Left ventricle myocardium superior (tissue), 1 donor: ENCODE measurements at places on chromosomes 7 and 10. TPM values are rescaled to one million over a fixed set of nuclear protein-coding genes. Genes with fewer than 3 reads are reported as not detected.

- DNase-seq, result no peak
Measured at GRCh38 chr10:46311501-46311951, 24.7 kb downstream of the ANTXRL start.

GRCh38 chr10:121511460-121511859, 86.8 kb downstream of the FGFR2 start:
- no peak for DNase-seq

GRCh38 chr10:62778125-62778524, 26.4 kb upstream of the ADO start:
- no peak for DNase-seq

DNA sequence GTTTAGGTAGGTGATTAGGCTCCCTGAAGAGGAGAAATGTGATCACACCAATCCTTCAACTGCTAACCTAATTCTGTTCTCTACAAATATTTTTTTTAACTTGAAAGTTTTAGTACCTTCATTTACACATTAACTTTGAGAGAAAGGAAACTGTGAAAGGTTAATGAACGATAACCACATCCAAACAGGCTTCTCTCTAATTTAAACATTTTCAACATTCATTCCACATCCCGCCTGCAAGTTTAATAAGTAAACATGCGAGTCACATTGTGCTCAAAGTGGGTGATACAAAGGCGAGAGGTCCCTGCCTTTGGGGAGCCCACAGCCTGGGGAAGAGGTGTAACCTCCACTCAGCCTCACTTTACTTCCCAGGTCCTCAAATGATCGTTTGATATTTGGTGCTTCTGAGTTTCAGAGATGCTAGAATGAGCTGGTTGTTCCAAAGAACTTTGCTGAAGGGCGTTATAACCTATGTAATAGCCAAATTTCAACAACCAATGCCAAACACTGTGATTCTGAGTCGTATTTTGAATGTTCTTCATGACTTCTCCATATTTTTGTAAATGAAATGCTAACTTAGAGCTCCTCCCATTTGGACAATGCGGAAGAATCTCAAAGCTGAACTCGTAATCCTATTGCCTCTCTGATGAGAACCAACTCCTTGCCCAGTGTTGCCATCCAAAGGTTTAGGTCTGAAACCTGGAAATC, 47.5 kb downstream of the DENND2A start:
- no peak for DNase-seq

DNA sequence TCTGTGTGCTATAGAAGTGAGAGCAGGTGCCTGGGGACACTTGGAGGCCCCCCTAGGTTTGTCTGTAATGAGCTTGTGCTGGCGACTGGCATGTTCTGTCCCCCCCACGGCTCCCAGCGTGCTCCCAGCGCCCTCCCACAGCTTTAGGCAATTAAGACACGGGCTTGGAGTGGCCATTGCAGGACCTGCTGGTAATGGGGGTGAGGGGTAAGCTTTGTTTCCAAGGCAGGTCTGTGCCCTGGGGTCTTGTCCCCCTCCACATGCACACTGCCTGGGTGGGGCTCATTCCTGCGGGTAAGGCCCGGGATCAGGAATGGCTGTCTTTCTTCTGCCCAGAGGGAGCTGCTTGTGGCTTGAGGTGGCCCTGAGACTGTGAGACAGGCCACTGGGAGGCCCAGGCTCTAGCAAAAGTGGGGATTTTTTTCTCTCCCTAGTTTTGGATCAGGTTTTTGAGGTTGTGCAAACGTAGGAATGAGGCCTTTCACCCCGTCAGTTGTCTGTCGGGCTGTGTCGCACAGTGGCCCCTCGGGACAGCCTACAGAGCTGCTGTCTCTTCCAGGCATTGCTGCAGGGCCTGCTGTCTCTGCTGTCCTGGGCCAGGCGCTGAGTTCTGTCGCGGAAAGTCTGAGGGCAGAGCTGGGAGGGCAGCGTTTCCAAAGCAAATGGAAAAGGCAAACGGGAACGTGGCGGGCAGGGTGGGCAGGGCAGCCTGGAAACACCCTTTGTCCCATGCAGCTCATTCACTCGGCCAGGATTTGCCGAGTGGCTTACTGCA, 107.4 kb downstream of the LHPP start:
- no peak for DNase-seq

GRCh38 chr10:110045772-110046171, 38.0 kb downstream of the ADD3 start:
- no peak for DNase-seq

- DNase-seq, result no peak
Measured at GRCh38 chr7:81297317-81297716, 378.5 kb upstream of the SEMA3C start.

DNA sequence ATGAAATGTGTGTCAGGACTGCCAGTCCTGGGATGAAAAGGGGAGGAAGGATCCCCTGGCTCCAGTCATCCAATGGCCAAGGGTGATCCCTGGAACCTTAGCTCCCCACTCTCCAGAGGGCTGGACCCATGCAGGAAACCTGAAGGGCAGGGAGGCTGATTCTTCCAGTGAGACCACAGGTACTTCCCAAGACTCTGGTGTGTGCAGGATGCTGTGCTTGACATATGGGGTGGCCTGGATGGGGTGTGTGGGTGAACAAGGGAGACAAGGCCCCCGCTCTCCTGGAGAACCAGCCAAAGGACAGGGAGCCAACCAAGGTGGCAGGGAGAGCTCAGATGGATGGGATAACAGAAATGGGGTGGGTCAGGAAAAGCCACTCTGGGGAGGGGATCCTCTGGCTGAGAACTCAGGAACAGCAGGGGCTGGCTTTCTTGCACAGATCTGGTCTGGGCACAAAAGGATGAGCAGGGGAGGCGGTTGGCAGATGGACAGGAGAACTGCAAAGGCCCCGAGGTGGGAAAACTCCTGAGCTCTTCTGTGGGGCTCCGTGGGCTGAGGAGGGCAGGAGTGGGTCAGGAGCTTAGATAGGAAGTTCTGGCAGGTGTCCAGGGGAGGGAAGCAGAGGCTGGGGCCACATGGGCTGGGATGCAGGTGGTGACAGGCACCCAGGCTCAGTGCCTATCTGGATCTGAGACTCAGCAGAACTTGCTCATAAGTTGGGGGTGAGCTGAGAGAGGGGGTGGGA, 100.6 kb downstream of the ARHGAP22 start:
- no peak for DNase-seq

GRCh38 chr10:56585447-56586171, 224.6 kb upstream of the ZWINT start:
- peak; percentile 37 for DNase-seq

- DNase-seq, result no peak
Measured at GRCh38 chr7:142799437-142799835, 28.7 kb downstream of the PRSS2 start.

DNA sequence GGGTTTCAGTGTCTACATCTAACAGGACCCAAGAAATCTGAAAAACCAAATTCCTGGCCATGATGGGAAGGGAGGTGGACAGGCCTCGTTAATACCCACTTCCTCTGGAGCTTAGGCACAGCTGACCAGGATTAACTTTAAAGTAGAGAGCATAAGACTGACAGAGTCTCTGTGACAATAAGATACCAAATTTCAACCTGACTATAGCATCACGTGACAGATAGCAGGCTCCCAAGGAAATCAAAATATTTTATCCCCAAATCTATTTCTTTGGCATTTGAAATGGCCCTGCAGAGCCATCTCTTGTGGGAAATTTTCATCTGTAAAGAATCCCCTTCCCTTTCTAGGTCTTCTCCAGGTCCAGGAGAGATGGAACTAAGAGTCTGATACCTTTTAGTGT, 258.3 kb downstream of the TCERG1L start:
- DNase-seq, result no peak

GRCh38 chr10:79223091-79224048, 123.9 kb upstream of the PPIF start:
- DNase-seq, result peak; percentile 86

DNA sequence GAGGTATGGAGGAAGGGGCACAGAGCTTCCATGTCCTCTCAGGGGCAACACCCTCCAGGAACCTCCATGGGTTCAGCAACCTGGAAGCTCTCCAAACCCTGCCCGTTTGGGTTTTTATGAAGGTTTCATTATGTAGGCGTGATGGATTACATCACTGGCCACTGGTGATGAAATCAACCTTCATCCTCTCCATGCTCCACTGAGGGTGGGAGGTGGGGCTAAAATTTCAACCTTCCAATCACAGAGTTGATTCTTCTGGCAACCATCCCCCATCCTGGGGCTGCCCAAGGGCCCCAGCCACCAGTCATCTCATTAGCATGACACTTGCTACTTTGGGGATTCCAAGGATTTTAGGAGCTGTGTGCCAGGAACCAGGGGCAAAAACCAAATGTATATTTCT, 90.1 kb downstream of the TEX36 start:
- DNase-seq, result no peak

GRCh38 chr10:124928545-124928944, 13.4 kb upstream of the ZRANB1 start:
- no peak for DNase-seq

GRCh38 chr10:125441151-125441550, 241.8 kb downstream of the TEX36 start:
- DNase-seq, result no peak

GRCh38 chr10:44967616-44968015, 8.0 kb downstream of the RASSF4 start:
- peak; percentile 42 for DNase-seq

- no peak for DNase-seq
Measured at GRCh38 chr7:106074257-106074656, 37.9 kb downstream of the SYPL1 start.

GRCh38 chr10:110392121-110392520, 87.4 kb upstream of the SMNDC1 start:
- no peak for DNase-seq

GRCh38 chr7:158320328-158320727, 267.3 kb downstream of the PTPRN2 start:
- DNase-seq, result no peak

DNA sequence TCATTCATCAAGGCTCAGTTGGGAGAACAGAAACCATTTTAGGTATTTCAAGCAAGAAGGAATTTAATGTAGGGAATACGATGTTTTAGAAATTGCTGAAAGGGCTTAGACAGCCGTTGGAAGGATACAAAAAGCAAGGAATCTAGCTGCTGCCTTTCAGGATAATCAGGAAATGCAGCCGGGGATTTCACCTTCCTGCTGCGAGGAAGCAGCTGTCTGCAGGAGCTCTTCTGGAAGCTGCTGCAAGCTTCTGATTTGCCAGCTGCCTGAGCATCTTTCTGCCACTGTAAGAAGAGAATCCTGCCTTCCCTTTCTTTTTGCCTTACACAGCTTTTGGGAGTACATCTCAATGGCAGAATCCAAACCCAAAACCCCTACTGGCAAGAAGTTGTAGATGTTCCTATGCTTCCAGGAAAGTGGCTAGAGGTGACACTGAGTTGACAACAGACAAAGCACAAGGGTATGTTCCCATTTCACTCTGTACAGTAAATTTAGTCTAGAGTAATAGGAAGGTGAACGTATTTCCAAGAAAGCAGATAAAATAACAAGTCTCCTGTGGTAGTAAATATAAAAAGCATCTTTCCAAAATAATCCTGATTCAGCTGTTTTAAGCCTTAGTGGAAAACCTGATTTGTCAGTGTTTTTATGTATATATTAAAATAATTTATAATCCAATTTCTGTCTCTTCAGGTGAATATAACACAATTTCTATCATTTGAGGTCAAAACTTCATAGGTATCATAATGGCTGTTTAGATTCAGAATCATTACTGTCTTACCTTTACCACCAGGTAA, 148.4 kb upstream of the LRGUK start:
- no peak for DNase-seq

DNA sequence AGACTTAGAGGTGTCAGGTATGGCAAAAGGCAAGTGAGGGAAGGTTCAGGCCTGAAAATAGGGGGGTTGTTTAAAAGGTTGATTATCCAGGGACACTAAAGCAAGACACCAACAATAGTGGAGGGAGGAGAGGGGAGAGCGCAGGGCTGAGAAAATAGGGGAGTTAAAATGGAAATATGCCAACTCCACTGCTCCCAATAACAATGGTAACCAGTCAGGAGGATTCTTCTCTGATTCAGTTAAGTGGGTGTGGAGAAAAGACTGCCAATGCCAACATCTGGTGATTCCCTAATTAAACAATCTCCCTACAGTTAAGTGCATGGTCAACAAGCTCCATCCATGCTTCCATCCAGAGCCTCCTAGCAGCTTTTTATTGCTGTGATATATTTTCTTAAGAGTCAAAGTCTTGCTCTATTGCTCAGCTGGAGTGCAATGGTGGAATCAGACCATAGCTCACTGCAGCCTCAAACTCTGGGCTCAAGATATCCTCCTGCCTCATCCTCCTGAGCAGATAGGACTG, 183.3 kb downstream of the JAZF1 start:
- DNase-seq, result no peak

- no peak for DNase-seq
Measured at GRCh38 chr7:130943336-130943901, 209.4 kb upstream of the KLF14 start.

DNA sequence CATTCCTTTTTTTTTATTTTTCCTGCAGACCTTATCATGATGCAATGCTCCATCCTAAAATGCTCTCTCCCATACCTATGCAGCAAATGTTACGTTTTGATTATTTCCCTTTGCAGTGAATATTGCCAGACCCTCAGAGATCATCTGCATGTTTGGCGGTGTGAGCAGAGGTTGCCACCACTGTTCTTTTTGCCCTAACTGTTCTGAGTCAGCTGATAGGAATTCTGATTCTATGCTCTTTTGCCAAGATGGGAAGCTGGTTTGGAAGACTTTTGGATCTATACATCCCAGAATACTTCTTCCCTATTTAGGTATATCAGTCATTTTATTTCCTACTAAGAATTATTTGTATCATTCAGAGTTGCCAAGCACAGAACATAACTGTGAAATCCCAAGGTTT, 130.5 kb downstream of the KLF6 start:
- no peak for DNase-seq

GRCh38 chr7:54581511-54581910, 39.3 kb downstream of the VSTM2A start:
- no peak for DNase-seq

- peak; percentile 41 for DNase-seq
Measured at GRCh38 chr7:16586081-16586874, 59.3 kb downstream of the ANKMY2 start.

- DNase-seq, result no peak
Measured at GRCh38 chr7:52247518-52247917, 787.9 kb upstream of the POM121L12 start.

CCZ1B gene
- 23.8 TPM for total RNA-seq

WEE2 gene
- total RNA-seq, result not detected

PLAC9 gene
- total RNA-seq, result 23.2 TPM

SEPTIN14 gene
- total RNA-seq, result not detected

SPDYE6 gene
- not detected for total RNA-seq

OR2A7 gene
- 0.55 TPM for total RNA-seq

MUC3A gene
- total RNA-seq, result 0.57 TPM

SLC29A3 gene
- 2.0 TPM for total RNA-seq

SRGN gene
- 42.8 TPM for total RNA-seq

LRMDA gene
- total RNA-seq, result 23.1 TPM

FANK1 gene
- total RNA-seq, result 0.35 TPM

TRIM8 gene
- total RNA-seq, result 117 TPM

C10orf53 gene
- not detected for total RNA-seq

OTUD1 gene
- 14.6 TPM for total RNA-seq

CFAP58 gene
- total RNA-seq, result 1.2 TPM
